ENCODE measurements at places on chromosomes 12 and 14.

DNA sequence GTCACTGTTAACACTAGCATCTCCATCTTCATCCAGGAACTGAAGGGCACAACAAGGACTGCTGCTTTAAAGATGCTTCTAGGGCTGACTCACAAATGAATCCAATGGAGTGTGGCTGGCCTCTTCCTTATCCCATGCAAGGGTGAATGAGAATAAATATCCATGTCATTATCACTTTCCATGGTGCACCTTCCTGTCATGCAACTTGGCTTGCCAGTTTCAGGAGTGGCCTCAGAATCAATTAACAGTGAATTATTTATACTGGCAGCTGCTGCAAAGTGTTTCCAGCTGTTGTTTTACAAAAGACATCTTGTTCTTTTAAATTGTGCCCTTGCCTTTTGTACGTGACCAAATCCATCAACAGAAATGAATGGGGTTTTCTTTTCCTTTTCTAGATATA is 499.3 kb upstream of the TMEM132C start:
- no peak for DNase-seq

GRCh38 chr14:56581041-56581727 is 1.6 kb downstream of the TMEM260 start:
- no peak for DNase-seq

- DNase-seq, result no peak
Observed at GRCh38 chr12:102682366-102683289, 202.3 kb upstream of the IGF1 start.

- no peak for DNase-seq
Observed at GRCh38 chr12:25286837-25287236, 36.1 kb upstream of the KRAS start.

GRCh38 chr14:103675957-103676356 is 39.3 kb downstream of the XRCC3 start:
- no peak for DNase-seq

- DNase-seq, result no peak
Observed at GRCh38 chr14:103741876-103742275, 26.3 kb downstream of the ZFYVE21 start.

- DNase-seq, result no peak
Observed at GRCh38 chr14:61147381-61147821, 133.7 kb downstream of the TMEM30B start.

DNA sequence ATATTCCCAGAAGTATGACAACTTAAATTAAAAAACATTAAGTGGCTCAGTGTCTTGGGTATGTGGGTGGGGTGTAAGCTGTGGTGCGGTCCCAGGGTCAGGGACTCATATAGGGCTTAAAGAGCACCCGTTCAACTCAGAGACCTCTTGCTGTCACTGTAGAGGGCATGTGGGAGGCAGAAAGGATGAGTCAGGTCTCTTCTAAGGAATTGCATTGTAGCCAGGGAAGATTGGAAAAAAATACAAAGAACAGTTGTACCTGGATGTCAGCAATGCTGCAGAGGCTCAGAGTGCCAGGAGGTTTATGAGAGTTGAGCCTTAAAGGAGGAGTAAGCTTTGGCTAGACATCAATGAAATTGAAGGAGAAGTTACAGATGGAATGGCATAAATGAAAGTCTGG is 104.1 kb downstream of the MYRFL start:
- DNase-seq, result no peak

GRCh38 chr14:94897561-94897960 is 127.6 kb upstream of the GSC start:
- no peak for DNase-seq

GRCh38 chr12:112525426-112525809 is 106.7 kb downstream of the PTPN11 start:
- DNase-seq, result no peak

- DNase-seq, result no peak
Observed at GRCh38 chr12:47987411-47988072, 16.7 kb downstream of the COL2A1 start.

GRCh38 chr14:36212987-36213386 is 36.5 kb upstream of the PTCSC3 start:
- DNase-seq, result no peak

DNA sequence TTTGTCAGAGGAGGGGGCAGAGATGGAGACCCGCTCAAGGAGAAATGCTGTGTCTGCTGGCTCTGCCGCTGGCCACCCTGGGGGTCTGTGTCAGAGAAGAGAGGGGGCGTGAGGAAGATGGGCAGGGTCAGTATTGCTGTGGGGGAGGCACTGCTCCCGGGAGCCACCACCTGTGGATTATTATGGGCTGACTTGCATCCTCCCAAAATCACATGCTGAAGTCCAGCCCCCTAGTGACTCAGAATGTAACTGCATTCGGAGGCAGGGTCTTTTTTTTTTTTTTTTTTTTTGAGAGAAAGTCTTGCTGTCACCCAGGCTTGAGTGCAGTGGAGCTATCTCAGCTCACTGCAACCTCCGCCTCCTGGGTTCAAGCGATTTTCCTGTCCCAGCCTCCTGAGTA is 12.3 kb downstream of the ABCD4 start:
- DNase-seq, result no peak

GRCh38 chr14:60679566-60680258 is 30.4 kb upstream of the SIX1 start:
- no peak for DNase-seq

GRCh38 chr12:9735601-9736000 is 2.7 kb upstream of the CLECL1 start:
- DNase-seq, result no peak

- no peak for DNase-seq
Observed at GRCh38 chr12:75585330-75585729, 73.9 kb upstream of the KRR1 start.

GRCh38 chr14:100468557-100468956 is 118.7 kb downstream of the BEGAIN start:
- no peak for DNase-seq

- DNase-seq, result no peak
Observed at GRCh38 chr14:66662374-66662773, 154.4 kb downstream of the GPHN start.

GRCh38 chr12:2138871-2139308 is 86.1 kb downstream of the CACNA1C start:
- DNase-seq, result no peak

- no peak for DNase-seq
Observed at GRCh38 chr14:92659765-92660561, 88.5 kb downstream of the LGMN start.

GRCh38 chr14:92963301-92964123 is 40.6 kb downstream of the CHGA start:
- DNase-seq, result no peak

DNA sequence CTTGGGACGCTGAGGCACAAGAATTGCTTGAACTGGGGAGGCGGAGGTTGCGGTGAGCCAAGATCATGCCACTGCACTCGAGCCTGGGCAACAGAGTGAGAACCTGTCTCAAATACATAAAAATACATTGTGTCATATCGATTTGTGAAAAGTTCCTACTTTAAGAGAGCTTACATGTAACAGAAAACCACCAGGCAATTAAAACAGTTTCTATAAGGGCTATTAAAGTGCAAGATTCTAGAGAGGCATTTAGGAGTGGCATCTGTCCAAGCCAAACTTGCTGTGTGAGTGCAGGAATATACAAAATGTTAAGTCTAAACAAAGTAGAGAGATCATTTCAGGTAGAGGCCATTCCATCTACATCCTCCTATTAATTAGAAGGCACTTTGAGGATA is 1.7 kb upstream of the NEK9 start:
- no peak for DNase-seq
